ENCODE measurements at places on chromosomes 16 and 17.

GRCh38 chr16:80695020-80695419 lies 109.4 kb downstream of the CDYL2 start:
- DNase-seq, result no peak

- no peak for DNase-seq
These were observed 97.5 kb downstream of the RAB11FIP4 start for GRCh38 chr17:31488982-31489294.

- no peak for DNase-seq
These were observed 2.9 kb downstream of the GUCY2D start for GRCh38 chr17:8005357-8005756.

DNA sequence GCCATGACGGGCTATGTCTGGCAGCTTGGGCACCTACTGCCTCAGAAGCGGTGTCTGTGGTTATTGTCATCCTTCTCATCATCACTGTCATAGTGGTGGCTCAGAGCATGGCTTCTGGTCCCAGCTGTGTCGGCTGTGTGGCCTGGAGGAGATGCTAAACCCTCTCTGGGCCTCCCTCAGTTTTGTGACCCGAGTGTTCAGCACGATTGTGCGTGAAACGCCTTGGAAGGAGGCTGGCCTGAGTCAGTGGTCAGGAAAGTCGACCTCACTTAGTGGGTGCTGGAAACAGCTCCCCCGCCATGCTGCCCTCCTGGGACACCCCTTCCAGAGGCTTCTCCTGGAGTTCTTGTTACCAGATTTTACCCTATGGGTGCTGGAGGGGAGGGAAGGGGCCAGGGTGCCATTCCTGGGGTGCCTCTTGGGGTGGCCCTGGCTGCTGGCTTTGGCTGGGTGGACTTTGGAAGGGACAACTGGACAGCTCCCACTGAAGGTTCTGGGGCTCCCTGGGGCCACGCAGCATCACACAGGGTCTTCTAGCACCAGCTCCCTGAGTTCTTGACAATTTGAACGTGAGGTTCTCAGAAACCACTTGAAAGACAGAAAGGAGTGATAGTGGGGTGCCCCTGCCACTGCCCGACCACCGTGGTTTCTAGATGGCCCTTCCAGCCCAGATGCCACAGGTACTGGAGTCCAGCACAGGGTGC lies 226.5 kb upstream of the GSE1 start:
- no peak for DNase-seq

DNA sequence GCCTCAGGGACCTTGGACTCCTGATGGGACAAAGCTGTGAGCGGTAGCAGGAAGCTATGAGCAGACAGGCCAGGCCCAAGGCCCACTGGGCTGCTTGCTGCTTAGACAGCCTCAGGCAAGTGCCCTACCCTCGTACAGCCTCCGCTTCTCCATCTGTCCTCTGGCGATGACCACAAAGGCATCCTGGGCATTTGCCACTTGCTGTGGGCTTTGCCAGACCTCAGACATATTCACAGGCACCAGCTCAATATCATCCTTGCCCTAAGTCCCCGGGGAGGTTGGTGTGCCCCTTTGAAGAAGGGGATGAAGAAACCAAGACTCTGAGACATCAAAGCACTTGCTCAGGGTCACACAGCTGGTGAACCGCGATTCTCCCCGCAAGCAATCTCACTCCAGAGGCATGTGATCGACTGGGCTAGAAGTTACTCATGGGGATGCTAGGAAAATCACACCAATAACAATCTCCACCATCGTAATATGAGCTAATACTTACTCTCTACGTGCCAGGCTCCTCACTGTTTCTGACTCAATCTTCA lies 21.7 kb downstream of the PPL start:
- DNase-seq, result no peak

DNA sequence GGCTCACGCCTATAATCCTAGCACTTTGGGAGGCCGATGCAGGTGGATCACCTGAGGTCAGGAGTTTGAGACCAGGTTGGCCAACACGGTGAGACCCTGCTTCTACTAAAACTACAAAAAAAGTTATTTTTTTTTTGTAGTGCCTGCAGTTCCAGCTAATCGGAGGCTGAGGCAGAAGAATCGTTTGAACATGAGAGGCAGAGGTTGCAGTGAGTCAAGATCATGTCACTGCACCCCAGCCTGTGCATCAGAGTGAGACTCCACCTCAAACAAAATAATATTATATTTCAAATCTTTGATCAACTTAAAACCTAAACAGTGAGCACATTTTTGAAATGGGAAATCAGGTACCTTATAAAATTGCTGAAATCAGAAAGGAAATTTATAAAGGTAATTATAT lies 36.5 kb downstream of the NCOR1 start:
- no peak for DNase-seq

GRCh38 chr16:78333808-78334207 lies 234.4 kb downstream of the WWOX start:
- DNase-seq, result no peak

DNA sequence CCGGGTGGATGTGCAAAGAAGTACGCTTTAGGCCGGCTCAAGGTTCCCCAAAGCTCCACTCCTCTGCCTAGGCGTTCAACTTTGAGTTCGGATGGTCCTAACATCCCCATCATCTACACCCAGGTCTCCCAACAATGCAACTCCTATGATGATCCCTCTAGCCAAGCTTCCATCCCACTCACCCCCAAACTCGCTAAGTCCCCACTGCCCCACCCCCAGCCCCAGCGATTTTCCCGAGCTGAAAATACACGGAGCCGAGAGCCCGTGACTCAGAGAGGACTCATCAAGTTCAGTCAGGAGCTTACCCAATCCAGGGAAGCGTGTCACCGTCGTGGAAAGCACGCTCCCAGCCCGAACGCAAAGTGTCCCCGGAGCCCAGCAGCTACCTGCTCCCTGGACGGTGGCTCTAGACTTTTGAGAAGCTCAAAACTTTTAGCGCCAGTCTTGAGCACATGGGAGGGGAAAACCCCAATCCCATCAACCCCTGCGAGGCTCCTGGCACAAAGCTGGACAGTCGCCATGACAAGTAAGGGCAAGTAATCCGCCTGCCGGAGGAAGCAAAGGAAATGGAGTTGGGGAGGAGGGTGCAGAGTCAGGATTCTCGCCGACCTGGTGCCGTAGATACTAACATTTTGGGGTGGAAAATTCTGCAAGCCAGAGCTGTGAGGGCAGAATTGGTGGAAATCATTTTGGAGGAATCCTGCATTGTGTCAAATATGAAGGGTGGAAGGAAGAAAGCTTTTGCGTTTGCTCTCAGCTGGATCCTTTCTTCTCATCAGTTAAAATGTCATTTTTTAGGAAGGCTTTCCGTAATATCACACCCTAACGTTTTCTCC lies at the start of gene TP53:
TSS of gene TP53 (minus strand) at position 419 of the 836 bp plus-strand sequence. CDS start 10,896 bp downstream, outside the sequence.
- DNase-seq, result peak; percentile 82

GRCh38 chr16:27969574-27969973 lies 93.9 kb downstream of the GSG1L start:
- DNase-seq, result no peak

DNA sequence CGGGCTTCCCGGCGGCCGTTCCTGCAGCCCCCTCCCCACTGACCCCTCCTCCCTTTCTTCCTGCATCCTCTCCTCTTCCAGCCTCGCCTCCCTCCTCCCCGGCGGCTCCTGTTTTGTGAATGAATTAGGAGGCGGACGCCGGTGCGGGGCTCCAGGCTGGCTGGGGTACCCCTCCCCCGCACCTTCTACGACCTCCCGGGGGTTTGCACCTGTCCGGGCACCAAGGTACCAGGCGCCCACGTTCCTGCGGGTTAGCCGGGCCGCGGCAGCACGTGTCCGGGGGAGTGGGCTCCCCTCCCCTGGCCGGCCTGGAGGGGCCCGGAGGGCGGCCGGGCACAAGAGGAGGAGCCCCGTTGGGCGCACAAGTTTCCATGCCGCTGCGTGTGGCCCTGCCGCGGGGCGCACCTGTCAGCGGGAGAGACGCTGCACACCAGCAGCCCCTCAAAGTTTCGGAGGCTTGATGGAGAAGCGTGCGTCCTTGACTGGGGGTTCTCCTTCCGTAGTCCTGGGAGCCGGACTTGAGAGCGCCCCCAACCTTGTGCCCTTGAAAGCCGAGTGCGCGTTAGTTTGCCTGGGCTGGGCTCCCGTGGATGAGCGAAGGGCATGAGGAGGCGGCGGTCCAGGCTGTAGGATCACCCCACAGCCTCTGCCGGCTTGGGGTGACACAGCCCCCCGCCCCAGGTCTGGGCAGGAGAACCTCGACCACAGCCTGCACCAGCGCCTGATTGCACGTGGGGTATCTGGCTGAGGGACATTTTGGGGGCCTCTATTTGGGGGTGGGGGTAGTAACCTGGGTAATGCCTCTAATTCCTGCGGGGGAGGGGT lies 1.2 kb downstream of the HAS3 start:
- DNase-seq, result no peak

DNA sequence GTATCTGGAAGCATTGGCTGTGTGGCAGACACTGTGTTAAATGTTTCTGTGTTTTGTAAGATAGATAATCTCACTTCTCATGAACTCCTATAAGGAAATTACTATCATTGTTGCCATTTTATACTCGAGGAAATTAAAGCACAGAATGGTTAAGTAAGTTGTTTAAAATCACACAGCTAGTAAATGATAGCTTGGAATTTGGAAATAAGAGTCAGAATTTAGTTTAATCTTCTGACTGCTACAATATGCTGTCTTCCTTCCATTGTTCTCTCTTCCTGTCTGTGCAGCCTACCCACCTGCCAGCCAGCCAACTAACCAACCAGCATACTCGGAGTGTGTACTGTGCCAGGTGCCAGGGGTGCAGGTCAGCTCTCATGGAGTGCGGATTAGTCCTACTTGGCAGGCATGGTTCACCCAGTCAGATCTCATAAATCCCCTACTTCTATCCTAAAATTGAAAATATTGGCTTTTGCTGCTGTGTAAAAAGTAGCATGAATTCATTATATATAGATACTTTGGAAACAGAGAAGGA lies 79.9 kb upstream of the LGALS9 start:
- no peak for DNase-seq

- no peak for DNase-seq
These were observed 31.0 kb downstream of the MMP15 start for GRCh38 chr16:58056580-58056979.

DNA sequence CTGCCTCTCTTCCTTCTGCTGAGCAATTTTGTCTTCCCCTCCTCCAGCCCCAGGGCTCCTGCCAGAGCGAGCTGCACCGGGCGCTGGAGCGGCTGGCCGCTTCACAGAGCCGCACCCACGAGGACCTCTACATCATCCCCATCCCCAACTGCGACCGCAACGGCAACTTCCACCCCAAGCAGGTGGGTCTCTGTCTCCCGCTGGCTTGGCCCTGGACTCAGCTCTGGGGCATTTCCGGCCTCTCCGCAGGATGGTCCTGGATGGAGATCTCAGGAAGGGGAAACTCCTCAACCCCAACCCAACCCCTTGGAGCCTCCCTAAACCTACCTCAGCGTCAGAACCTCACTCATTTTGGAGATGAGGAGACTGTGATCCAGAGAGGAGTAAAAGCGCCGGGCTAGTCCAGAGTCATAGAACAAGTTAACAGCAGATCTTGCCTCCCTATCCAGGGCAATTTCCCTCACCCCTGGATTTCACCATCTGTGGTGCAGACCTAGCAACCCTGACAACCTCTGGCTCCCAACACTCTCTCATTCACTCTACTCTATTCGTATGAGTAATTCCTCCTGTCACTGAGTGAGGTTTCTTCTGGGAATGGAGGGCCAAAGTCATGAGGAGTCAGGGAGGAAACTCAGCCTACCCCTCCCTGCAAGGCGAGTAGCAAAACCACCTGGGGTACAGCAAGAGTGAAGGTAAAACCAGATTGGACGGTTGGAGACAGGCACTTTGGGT lies 10.8 kb downstream of the IGFBP4 start:
- DNase-seq, result no peak

- DNase-seq, result no peak
These were observed 27.4 kb upstream of the SPNS3 start for GRCh38 chr17:4406386-4406785.

DNA sequence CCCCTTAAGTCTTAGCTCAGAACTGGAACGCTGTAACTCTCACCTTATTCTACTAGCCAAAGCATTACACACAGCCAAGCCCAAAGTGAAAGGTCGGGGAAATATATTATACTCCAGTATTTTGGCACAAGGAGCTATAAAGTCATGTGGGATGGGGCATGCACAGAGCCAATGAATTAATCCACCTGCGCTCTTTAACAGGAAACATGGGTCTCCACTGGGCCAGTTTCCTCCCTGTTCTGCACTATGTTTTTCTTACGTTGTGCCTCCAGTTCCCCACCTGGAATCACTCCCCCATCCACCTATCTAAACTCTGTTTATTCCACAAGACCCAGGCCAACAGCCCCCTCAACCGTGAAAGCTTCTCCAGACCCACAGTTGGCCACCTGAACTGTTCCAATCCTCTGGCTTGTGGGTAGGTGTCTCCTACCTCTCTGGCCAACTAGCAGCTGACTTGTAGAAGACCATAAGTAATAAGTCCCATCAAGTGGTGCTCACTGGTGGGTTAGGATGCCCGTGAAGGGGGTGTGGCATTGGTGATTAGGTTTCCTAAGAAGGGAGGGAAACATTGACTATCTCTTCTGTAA lies 286.9 kb downstream of the NPIPA8 start:
- no peak for DNase-seq

GRCh38 chr16:1919327-1919998 lies 1.2 kb upstream of the HS3ST6 start:
- no peak for DNase-seq

DNA sequence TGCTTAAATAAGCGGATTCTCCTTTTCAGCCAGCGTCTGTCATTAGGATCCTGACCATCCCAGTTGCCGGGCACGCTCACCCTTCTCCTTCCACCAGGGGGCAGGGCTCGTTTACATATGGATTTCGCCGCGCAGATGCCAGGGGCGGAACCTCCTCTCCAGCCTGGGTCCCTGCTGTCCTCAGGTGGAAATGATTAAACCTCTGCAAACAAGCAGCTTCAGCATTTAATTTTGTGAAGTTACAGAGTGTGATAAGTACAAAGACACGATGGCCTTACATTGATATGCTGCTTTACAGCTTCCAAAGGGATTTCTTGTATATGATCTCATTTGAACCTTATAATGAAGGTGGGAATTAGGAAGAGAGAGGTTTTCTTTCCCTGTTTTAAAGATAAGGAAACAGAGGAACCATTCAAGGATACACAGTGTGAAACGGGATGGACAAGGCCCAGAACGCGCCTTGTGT lies 3.9 kb upstream of the KRT28 start:
- peak; percentile 69 for DNase-seq

DNA sequence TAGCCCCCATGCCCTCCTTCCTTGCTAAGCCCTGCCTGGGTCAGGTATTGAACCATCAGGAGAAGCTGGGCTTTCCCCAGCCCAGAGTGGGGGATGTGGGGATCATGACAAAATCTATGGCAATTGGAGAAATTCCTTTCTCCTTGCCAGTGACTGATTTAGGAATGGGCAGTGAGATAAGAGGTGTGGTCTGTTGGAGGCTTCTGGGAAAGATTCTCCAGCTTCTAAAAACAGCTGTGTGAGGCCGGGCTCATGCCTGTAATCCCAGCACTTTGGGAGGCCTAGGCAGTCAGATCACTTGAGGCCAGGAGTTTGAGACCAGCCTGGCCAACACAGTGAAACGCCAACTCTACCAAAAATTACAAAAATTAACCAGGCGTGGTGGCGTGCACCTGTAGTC lies 69.1 kb downstream of the SRCIN1 start:
- no peak for DNase-seq

GRCh38 chr16:68374961-68375660 lies 64.3 kb downstream of the PRMT7 start:
- no peak for DNase-seq

- no peak for DNase-seq
These were observed 333.0 kb downstream of the SEC14L1 start for GRCh38 chr17:77473615-77474226.

GRCh38 chr16:14965328-14965727 lies 9.5 kb upstream of the PDXDC1 start:
- no peak for DNase-seq
